ENCODE measurements at places on chromosomes 4 and X.

- DNase-seq, result no peak
Measured at GRCh38 chr4:183760326-183760725, 101.2 kb downstream of the TRAPPC11 start.

DNA sequence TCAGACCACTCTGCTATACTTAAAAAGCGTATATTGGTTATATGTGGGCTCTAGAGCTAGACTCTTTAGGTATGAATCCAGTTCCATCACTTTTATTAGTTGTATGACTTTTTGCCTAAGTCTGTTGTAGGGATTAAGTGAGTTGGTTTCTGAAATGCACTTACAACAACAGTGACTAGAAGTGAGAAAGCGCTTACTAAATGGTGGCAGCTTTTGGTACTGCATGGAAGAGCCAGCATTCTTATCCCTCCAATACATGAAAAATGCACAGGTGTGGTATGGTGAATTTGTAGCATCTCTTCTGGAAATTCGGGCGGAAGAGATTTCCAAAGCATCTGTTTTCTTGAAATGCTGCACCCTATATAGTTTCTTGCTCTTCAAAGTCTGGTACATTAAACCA lies 117.1 kb downstream of the SPANXA1 start:
- no peak for DNase-seq

DNA sequence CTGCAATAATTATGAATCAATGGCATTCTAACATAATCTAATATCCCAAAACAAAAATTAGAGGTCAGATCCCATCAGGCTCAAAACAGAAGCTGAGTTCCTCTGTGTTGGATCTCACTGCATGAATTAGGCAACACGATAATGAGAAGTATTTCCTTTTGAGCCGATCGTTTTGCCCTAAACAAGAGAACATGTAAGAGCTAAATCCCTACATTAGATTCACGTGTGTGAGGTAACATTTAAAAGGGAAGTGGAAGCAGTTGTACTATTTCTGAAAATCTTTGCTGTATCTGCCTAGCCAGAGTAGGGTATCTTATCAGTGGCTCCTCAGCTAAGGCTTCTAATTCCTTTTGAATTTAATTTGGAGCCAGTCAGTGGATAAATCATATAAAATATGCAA lies 115.6 kb downstream of the C4orf51 start:
- DNase-seq, result no peak

- no peak for DNase-seq
Measured at GRCh38 chrX:122055460-122055859, 1008.0 kb downstream of the GLUD2 start.

- no peak for DNase-seq
Measured at GRCh38 chr4:138078253-138078652, 163.9 kb downstream of the SLC7A11 start.

DNA sequence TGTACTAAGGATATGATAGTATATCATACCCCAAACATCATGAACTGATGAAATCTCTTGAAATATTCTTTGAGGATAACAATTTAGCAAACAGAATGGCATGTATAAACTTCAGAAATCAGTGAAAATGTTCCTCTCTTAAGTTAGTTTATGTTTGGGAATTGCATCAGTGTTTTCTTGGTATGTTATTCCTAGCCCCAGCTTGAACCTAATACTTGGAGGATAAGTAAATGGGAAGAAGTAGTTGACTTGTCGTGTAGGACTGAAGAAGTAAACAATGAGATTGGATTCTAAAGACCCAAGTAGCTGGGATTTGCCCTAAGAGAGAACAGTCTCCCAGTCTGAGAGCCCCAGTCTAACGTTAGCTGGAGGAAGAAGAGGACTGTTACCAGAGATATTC lies 355.7 kb downstream of the GALNTL6 start:
- no peak for DNase-seq

GRCh38 chr4:37002625-37003024 lies 241.9 kb upstream of the NWD2 start:
- DNase-seq, result no peak

DNA sequence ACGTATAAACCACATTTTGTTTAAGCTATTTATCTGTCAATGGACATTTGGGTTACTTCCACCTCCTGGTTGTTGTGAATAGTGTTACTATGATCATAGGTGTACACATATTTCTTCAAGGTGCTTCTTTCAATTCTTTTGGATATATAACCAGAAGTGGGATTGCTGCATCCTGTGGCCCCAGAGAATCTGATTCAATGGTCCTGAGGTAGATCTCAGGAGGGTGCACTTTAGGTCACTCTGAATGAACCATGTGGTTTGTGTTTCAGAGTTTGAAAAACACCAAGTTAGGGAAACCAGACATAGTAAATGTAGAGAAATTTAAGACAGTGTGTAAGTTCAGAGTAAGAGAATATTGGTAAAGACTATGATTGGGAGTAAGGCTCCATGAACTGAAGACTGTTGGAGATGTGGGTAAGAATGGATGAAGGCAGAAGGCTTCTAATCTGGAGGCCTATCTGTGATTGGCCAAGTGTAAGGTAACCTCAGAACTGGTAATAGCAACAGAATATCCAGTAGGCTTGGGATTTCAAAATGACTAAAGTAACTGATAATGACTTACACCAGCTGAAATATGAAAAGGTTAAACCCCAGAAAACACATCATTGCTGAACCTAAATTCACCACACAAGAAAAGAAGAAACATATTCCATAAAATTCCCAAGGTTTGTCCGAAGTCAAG lies 236.9 kb downstream of the CAMK2D start:
- DNase-seq, result no peak

- DNase-seq, result no peak
Measured at GRCh38 chrX:124042042-124042441, 80.5 kb downstream of the STAG2 start.

- DNase-seq, result no peak
Measured at GRCh38 chrX:38484607-38485498, 76.5 kb upstream of the TSPAN7 start.

DNA sequence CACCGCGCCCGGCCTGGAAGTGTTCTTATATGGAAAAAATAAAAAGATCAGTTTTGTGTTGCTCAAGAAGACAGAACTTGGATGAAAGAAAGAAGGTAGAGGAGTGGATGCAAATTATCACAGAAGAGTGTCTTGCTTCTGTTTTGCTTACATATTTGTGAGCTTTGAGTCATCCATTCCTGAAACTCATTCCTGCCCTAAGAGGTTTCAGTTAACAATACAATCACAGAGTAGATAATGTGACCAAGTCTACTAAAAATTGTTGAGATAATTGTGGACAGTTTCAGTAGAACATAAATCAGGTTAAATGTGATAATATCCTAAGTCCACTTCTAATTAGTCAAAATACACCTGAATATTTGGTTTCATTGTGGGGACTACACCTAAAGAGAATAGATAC lies 26.4 kb upstream of the LRCH2 start:
- no peak for DNase-seq

GRCh38 chr4:113692809-113693411 lies 68.6 kb downstream of the CAMK2D start:
- DNase-seq, result no peak

GRCh38 chr4:142713282-142714030 lies 132.6 kb downstream of the INPP4B start:
- DNase-seq, result no peak

- DNase-seq, result no peak
Measured at GRCh38 chr4:10783351-10783750, 98.8 kb upstream of the CLNK start.

DNA sequence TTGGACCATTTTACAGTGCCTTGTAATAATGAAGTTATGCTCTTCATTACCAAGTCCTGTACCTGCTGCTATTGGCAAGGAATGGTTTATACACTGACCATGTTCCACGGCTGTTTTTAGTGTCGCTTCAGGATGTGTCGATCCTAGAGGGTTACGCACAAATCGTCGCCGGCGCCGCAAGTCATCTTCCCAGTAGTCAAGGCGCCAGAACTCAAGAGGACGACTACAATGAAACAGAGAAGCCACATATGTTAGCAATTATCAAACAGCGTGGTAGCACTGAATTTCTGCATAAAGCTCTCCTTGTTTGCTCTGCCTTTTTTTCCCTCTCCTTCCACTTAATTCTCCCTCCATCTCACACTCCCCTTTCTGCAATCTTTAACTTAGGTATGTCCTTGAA lies 17.0 kb downstream of the MAB21L2 start:
- no peak for DNase-seq

- no peak for DNase-seq
Measured at GRCh38 chr4:187268940-187269339, 545.3 kb upstream of the FAT1 start.

GRCh38 chr4:173253561-173253960 lies 80.6 kb downstream of the HMGB2 start:
- DNase-seq, result no peak

DNA sequence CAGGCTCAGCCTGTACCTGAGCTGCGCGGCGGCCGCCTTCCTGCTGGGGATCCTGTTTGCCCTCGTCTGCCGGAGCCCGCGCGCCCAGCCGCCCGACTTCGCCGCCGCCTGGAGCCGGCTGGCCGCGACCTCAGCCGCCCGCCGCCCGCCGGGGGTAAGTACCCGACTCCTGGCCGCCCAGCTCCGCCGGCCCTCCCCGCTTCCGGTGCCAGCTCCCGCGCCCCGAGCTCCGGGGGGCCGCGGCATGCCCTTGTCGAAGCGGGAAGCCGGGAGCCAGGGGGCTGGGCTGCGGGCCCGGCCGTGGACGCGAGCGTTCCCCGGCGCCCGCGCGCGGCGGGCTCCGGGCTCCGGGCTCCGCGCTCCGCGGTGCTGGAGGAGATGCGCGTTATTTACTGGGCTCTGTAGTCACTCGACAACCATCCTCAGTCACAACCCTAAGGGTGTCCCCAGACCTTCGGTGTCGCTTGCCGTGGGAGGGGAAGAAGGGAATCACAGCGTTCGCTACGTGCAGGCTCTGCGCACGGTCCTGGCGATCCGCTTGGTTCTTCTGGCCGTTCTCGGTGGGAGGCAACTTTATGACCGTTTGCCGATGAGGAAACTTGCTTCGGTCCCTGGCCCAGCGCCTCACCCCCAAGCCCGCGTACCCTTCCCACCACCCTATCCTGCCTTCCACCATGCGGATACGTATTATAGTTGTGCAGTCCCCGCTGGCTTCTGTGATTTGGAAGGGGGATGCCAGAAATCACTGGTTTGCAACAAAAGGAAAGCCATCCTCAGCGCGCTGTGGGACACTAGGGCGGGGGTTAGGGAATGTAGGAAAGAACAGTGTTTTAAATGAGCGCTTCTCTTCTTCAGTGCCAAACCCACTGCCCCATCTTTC lies 944 bp downstream of the SNX25 start:
- peak; percentile 43 for DNase-seq

All from uterus (tissue), 4 donors.